ENCODE measurements at places on chromosomes 7 and 10.

DNA sequence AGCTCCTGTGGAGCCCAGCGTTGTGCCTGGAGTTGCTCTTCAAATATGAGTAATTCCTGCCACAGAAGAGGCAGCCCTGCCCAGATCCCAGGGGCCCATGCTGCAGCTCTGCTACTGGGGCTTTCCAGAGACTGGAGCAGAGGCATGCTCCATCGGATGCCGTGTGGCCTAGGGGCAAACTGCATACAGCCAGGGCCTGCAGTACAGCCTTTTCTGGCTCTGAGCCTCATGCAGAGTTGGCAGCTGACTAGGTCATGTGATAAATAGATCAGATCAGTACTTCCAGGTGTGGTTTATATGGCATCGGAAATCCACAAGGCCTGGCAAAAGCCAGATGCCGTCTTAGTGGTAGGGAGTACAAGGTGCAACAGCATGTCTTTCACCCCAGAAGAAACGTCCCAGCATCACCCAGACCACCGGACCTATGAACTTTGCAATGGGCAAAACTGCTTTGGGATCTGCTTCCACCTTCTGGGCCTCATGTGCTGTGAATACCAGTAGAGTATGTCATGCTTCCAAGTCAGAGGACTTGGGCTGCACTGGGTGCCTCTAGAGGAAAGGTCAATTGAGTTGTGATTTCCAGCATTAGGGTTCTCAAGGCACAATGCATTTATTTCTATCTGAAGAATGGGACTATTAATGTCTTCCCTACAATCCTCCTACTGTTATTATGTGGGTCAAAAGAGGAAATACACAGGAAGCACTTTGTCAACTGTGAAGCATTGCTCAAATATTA lies 250.7 kb upstream of the ZNF32 start:
- DNase-seq: no peak

DNA sequence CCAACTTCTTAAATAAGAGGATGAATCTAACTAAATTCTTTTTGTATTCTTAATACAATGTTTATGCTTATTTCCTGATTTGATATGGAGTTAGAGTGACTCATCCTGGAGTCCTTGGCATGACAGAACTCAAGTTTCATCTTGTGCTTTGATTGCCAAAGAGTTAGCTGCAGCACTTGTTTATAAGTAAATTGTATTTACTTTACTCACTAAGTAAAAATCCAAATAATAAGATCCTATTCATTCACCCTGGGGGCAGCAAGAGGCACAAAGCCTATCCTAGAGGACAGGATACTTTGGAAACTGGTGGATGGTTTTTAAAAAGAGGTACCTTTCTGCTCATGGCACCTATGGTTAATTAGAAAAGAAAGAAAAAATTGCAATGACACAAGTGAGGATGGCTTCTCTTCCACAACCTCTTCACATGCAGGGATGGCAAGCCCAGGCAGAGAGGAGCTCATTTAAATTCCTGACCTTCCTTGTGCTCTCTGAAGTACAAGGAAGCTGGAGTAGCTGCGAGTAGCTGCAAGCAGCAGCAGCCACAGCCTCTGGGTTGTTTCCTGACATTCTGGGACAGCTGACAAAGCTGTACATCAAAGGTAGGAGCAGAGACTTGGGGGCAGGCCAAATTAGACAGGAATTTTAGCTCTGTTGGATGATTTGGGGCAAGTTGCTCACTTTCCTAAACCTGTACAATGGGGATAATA lies 28.5 kb upstream of the CROT start:
- no peak for DNase-seq

GRCh38 chr7:43513251-43513650 lies 69.7 kb upstream of the STK17A start:
- no peak for DNase-seq

- peak; percentile 38 for DNase-seq
Measured at GRCh38 chr7:50610521-50611277, 45.5 kb upstream of the DDC start.

DNA sequence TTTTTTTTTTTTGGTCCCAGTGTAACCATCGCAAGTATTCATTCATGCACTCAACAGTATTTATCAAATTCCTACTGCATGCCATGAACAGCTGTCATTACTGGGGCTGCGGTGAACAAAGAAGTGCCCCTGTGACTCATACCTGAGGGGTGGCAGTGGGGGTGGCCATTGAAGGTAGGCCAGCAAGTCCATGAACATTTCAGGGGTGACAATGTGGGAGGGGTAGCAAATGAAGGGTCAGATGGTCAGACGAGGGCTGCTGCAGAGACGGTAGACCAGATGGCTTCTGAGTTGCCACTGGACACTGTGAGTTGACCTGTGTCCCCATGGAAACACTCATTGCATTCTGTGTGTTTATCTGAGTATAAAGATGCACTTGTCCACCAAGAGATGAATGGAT lies 92.5 kb upstream of the PITRM1 start:
- no peak for DNase-seq

DNA sequence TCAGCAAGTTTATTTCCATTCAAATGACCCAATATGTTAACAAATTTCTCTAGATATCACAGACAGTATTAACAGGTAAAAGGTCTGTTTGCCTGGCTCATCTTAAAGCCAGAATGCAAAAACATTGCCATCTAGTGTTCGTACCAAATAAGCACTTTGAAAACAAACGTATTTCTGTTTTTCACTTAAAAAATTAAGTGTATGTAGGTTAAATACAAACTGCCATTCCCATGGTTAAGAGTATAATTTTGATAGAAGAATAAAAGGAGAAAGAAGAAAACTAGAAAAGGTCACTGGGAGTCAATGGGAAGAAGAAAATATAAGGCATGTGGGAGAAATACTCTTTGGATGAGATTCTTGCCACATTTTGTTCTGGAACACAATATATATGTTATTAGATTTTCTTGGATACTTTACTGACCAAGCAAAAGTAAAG lies 51.0 kb downstream of the ORC5 start:
- DNase-seq: no peak

- peak; percentile 49 for DNase-seq
Measured at GRCh38 chr7:151248346-151249033, at the start of gene SMARCD3. SMARCD3 (minus strand) TSS chr7:151248694; CDS start chr7:151248562, 132 bp downstream.

DNA sequence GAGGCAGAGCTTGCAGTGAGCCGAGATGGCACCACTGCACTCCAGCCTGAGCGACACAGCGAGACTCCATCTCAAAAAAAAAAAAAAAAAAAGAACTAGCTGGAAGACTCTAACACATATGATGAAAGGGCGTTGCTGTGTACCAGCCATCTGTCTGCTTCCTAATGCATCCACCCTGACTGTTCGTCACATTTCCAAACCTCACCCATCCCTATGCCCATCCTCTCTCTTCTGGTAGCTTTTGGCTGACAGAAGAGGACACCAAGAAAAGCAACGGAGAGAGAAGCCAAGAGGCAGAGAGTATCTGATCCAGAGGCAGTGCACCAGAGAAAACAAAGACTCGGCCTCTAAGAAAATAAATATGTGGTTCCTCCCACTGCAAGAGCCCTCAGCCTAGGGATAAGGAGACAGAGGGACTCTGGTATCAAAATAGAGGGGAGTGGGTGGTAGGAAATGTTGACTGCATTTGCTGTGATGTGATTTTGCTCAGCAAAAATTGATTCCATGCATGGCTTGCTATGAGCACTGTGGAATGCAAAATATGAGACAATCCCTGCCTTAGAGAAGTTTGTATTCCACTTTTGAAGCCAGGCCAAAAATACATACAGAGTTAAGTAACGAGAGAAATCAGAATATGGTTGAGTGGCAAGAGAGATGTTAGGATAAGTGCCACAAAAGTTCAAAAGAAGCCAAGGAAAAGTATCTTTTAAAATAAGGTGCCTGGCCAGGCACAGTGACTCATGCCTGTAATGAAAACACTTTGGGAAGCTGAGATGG lies 100.8 kb upstream of the STK17A start:
- no peak for DNase-seq

- DNase-seq: no peak
Measured at GRCh38 chr10:13272164-13272571, 27.7 kb downstream of the PHYH start.

- no peak for DNase-seq
Measured at GRCh38 chr7:1260244-1260635, 27.6 kb downstream of the UNCX start.

DNA sequence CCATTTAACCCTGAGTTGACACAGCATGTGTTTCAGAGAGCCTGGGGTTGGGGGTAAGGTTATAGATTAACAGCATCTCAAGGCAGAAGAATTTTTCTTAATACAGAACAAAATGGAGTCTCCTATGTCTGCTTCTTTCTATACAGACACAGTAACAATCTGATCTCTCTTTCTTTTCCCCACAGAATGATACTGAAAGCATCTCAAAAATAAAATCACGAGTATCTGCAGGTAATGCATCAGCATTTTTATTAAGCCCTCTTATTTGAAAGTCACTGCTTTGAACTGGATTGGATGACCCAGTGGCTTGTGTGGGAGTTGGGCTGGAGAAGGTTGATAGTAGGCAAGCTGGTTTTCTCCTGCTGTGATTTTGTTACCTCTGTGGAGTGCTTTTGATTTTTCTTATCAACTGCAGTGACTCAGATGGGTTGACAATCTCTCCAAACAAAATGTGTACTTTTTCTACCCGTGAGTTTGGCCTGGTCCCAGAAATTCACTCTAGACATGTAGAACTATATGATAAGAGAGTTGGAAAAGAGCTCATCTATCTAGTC lies 253.5 kb upstream of the PRKCQ start:
- no peak for DNase-seq

- no peak for DNase-seq
Measured at GRCh38 chr10:76969366-76969948, 668.2 kb downstream of the KCNMA1 start.

GRCh38 chr10:98380493-98381339 lies 34.3 kb downstream of the PYROXD2 start:
- DNase-seq: no peak

GRCh38 chr10:71873582-71874211 lies 22.6 kb upstream of the PSAP start:
- DNase-seq: no peak

GRCh38 chr7:105877736-105878135 lies 1.3 kb upstream of the ATXN7L1 start:
- DNase-seq: no peak

DNA sequence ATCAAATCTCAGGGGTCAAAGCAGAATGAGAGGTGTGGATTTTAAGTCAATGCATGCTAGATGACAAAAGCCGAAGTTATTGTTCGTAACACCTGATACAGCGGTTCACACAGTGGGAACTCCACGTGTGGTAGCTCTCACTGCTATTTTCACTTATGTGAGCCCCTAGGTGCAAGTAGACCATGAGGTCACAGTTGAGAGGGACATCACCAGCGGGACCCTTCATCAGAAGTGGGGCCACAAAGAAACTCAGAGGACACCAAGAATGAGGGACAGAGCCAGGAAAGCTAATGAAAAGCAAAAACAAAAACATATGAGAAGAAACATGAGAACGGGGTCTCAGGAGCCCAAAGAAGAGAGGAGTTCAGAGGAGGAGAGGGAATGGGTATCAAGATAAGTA lies 63.5 kb downstream of the ADAM12 start:
- no peak for DNase-seq

- DNase-seq: no peak
Measured at GRCh38 chr7:74585844-74586243, 71.7 kb upstream of the GTF2I start.

- DNase-seq: no peak
Measured at GRCh38 chr7:74253331-74253730, 868 bp downstream of the RFC2 start.

DNA sequence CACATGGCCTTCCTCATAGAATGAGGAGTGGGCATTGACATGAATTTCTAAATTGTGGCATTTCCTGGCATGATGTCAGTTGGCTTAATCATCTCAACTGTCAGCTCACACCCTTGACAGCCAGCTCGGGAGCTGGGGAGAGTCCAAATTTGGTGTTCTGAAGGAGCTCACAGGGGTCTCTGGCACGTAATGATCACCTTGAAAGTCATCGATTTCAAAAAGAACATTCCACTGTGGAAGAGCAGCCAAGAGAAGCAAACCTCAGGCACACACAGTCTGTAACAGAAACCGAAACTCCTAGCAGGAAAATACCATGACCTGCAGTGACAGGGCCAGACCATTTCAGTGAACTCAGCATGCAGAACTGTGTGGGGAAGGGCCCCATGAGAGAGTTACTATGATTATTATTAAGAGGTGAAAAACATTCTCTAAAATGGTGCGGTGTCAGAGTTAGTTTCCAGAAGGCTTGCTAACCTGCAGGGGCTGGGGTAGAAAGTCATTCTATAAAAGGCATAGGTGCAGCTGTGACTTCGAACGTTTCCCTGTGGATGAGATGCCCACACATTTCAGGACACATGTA lies 26.4 kb upstream of the KLF6 start:
- DNase-seq: peak; percentile 13

DNA sequence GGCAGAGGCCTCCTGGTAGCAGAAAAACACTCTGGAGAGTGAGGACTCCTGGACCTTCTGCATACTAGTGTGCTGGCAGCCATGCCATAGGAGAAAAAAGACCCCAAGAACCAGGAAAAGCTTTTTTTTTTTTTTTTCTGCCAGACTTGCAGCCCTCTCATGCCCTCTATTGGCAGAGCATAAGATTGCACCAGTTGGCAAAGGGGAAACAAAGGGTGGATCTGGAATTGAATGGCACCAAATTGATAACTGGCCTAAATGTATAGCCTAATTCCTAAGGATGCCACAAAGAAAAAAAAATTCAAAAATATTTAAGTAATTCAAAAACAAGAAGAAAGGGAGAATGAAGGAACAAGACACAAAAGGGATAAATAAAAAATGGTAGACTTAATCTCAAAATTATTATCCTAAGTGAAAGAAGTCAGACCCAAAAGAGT lies 112.5 kb upstream of the GHITM start:
- no peak for DNase-seq

DNA sequence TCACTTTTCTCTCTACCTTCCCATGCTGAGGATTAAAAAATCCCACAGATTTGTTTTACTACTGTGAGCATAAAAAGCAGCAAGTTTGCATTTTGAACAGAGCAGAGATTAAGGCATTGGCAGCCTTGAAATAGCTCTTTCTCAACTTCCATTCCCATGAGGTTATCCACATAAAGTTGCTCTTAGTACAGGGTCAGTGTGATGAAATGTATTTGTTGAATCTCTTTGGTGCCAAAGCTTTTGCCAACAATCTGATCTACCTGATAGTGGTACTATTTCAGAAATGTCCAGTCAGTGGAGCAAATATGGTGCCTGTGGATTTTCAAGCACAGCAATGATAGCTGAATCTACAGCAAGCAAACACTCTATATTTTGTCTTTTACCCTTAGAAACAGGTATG lies 254.8 kb downstream of the INHBA start:
- no peak for DNase-seq

Data from stimulated activated naive CD4-positive, alpha-beta T cell (primary cell).